ENCODE measurements at places on chromosomes 2 and 18.

- DNase-seq: no peak
These were observed 56.6 kb downstream of the GDF7 start for GRCh38 chr2:20723543-20723942.

GRCh38 chr2:196316050-196316430 lies 144.7 kb upstream of the STK17B start:
- no peak for DNase-seq

- no peak for DNase-seq
These were observed 239.4 kb upstream of the SKOR2 start for GRCh38 chr18:47490882-47491281.

- DNase-seq: no peak
These were observed 306.1 kb downstream of the NOL4 start for GRCh38 chr18:33918571-33918970.

Data from central memory CD4-positive, alpha-beta T cell (primary cell).